ENCODE measurements at places on chromosomes 11 and 22. TPM values are rescaled to one million over a fixed set of nuclear protein-coding genes. Genes with fewer than 3 reads are reported as not detected.

Gene EMSY
- total RNA-seq, result 13.0 TPM

Gene BTBD18
- total RNA-seq, result not detected

Gene C11orf65
- not detected for total RNA-seq

Gene TMEM151A
- total RNA-seq, result not detected

Gene NXPE1
- not detected for total RNA-seq

Gene SELENOH
- 72.8 TPM for total RNA-seq

Gene AGBL2
- 0.38 TPM for total RNA-seq

Gene PRR14L
- total RNA-seq, result 15.3 TPM

Gene TFIP11
- total RNA-seq, result 30.2 TPM

Gene PIH1D2
- 0.51 TPM for total RNA-seq

Gene ANO5
- total RNA-seq, result under 0.01 TPM

Gene DNAJB7
- not detected for total RNA-seq

Gene APBB1
- total RNA-seq, result 23.1 TPM

Gene EIF3D
- total RNA-seq, result 490 TPM

Gene ART1
- total RNA-seq, result not detected

Gene CARNS1
- 0.13 TPM for total RNA-seq

Gene GAS2
- 0.63 TPM for total RNA-seq
